Stimulated activated CD8-positive, alpha-beta memory T cell treated with anti-CD3 and anti-CD28 coated beads, Interleukin-4, amount 100 ng/mL, for 4 hours (primary cell): ENCODE measurements at places on chromosomes 2 and 18.

GRCh38 chr2:205849136-205849535 is 166.8 kb downstream of the NRP2 start:
- DNase-seq, result no peak

DNA sequence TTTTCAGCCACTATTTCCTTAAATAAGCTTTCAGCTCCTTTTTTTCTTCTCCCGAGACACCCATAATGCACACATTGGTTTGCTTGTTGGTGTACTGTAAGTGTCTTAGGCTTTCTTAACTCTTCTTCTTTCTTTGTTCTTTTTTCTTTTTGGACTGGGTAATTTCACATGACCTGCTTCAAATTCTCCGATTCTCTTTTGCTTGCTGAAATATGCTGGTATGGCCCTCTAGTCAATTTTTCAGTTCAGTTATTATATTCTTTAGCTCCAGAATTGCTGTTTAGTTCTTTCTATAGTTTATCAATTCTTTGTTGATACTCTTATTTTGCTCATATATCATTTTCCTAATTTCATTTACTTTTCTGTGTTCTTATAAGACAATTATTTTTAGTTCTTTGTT is 15.3 kb downstream of the FASTKD2 start:
- DNase-seq, result no peak

- DNase-seq, result no peak
Observed at GRCh38 chr18:72910045-72910444, 42.3 kb upstream of the NETO1 start.

GRCh38 chr2:62698653-62699052 is 6.9 kb upstream of the EHBP1 start:
- DNase-seq, result no peak

- DNase-seq, result no peak
Observed at GRCh38 chr18:28690836-28691495, 514.0 kb upstream of the CDH2 start.

GRCh38 chr2:39608686-39609441 is 56.9 kb upstream of the TMEM178A start:
- DNase-seq, result no peak

GRCh38 chr2:113233593-113234550 is 44.8 kb downstream of the PAX8 start:
- DNase-seq, result no peak

DNA sequence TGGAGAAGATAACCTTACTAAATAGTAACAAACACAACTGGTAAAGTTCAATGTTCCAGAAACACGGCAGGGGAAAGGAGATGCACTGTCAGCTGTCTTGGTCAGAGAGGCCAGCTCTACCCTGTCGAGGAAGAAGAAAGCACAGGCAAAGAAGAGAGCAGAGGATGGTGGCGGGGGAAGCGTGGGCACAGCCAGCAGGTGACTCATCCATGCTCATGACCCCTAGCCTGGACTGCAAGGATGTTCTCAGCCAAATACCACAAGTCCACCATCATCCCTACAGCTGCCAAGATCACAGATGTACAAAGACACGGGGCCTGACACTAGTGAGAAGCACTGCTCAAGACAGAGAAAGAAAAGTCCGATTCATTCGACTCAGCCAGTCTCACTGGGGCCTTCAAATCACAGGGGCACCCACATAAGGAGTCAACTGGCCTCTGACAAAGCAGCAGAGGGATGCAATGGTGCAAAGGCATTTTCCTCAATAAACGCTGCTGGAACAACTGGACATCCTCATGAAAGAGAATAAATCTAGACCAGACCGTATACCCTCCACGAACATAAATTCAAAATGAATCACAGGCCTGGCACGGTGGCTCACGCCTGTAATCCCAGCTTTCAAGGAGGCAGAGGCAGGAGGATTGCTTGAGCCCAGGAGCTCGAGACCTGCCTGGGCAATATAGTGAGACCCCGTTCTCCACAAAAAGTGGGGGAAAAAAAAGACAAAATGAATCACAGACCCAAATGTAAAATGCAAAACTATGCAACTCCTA is 5.6 kb downstream of the DTYMK start:
- no peak for DNase-seq

DNA sequence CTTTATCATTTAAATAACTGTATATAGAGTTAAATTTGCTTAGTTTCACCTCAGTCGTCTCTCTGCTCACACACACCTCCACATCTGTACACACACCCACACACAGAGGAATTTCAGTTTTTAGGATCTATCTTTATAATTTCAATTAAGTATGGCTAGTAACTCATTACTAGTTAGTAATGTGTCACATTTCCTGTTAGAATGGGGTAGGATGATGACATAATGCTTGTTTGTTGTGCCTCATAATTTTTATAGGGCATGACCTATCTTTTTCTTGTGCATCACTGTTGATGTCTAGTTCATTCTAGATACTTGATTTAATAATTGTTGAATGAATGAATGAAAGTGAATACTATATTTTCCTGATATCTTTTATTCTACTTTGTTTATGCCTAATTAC is 108.6 kb downstream of the AGPS start:
- DNase-seq, result no peak

GRCh38 chr2:149313512-149313972 is 16.8 kb upstream of the LYPD6 start:
- no peak for DNase-seq

DNA sequence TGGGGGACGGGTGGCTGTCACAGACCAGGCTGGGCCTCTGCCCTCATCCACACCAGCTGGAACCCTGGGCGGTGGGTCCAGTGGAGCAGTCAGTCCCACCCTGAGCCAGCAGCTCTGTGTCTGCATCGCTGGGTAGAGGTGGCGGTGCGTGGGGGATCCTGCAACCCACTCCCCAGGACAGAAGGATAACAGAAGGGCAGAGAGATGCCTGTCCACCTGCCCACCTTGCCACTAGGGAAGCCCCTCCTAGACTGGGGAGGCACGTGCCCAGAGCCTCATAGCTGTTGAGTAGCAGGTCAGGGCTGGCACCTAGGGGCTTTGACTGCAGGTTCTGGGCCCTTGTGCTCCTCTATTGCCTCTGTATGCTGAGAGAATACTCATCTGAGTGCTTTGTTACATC is 2.4 kb downstream of the ATOH8 start:
- no peak for DNase-seq

DNA sequence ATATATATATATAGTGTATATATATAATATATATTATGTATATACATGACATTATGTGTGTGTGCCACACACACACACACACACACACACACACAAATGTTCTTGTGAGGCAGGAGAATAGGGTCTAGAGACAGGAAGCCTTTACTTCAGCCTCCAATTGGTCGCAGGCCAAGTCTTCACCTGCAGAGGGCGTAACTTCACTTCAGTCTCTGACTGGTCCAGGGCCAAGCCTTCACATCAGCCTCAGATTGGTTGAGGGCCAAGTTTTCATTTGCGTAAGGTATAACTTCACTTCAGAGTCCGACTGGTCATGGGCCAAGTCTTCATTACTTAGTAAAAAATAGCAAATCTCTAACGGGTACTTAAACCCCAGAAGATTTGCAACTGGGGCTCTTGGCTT is 13.2 kb upstream of the SS18 start:
- DNase-seq, result no peak

GRCh38 chr2:232372231-232373208 is 6.0 kb upstream of the ALPP start:
- no peak for DNase-seq

DNA sequence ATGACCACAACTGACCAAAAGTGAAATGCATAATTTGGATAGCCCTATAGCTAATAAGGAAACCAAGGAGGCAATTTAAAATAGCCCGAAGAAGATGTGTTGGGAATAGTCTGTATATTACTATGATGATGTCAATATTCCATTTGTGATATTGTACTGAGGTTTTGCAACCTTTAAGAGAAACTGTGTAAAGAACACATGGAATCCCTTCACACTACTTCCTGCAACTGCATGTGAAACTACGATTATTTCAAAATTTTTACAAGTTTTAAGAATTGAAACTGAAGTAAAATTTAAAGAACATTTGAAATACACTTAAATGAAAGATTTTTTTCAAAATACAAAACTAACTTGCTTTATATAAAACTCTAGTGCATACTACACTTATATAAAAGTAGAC is 504.3 kb upstream of the ID2 start:
- DNase-seq, result no peak

DNA sequence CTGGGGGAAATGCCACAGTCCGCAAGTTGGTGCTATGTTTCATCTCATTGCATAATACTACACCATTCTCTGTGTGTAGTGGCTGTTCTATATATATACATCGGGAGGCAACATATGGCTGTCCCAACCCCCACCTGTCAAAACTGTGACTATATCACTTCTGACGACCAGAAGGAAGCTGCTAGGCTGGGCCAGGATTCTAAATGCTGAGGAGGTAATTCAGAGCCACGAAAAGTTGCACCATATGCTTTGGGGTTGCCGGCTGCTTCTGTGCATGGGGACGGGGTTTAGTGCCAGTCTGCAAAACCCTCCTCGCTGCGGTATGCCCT is 117.3 kb downstream of the MSH2 start:
- DNase-seq, result no peak

GRCh38 chr18:12995424-12995823 is 4.3 kb downstream of the CEP192 start:
- DNase-seq, result no peak
